Epithelial cell of proximal tubule (primary cell): ENCODE measurements at places on chromosomes 2 and 18. TPM values are rescaled to one million over a fixed set of nuclear protein-coding genes. Genes with fewer than 3 reads are reported as not detected.

- no peak for DNase-seq
These were observed 5.5 kb upstream of the NRBP1 start for GRCh38 chr2:27422958-27423357.

Gene RGPD4
- total RNA-seq, result not detected in 2 replicates

GRCh38 chr18:30439174-30439573 is 603.4 kb downstream of the DSC3 start:
- DNase-seq, result no peak

Gene SERPINB3
- total RNA-seq, result 0.12 TPM in 1 of 2 replicates, not detected in the other

DNA sequence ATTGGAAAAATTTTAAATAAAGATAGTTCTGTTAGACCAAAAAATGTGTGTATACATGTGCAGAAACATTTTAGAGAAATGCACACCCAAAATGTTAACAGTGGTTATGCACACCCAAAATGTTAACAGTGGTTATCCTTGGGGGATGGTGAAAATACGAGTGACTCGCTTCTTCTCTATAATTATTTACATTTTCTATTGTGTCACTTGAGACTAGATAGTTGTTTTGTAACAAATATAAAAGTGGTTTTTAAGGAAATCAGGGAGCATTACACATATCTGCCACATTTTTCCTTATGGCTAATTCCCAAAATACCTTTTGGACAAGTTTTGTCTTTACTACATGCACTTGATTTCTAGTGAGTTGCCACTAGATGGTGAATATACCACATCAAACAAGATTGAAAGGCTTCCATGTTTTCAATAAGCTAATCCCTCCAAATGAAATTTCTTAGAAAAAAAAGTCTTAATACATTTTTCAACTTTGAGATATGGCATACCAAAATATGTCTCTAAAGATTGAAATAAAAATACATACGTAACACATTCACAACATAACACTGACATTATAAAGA is 9.0 kb upstream of the HIBCH start:
- no peak for DNase-seq

GRCh38 chr2:168058675-168059074 is 188.7 kb downstream of the STK39 start:
- no peak for DNase-seq

Gene SERPINB10
- total RNA-seq, result 0.98 TPM in 1 of 2 replicates, not detected in the other

- DNase-seq, result no peak
These were observed 2.3 kb upstream of the HPCAL1 start for GRCh38 chr2:10300328-10300920.

GRCh38 chr18:62898359-62898758 is 183.0 kb downstream of the PHLPP1 start:
- no peak for DNase-seq

GRCh38 chr18:33466822-33467221 is 26.3 kb upstream of the CCDC178 start:
- DNase-seq, result no peak

DNA sequence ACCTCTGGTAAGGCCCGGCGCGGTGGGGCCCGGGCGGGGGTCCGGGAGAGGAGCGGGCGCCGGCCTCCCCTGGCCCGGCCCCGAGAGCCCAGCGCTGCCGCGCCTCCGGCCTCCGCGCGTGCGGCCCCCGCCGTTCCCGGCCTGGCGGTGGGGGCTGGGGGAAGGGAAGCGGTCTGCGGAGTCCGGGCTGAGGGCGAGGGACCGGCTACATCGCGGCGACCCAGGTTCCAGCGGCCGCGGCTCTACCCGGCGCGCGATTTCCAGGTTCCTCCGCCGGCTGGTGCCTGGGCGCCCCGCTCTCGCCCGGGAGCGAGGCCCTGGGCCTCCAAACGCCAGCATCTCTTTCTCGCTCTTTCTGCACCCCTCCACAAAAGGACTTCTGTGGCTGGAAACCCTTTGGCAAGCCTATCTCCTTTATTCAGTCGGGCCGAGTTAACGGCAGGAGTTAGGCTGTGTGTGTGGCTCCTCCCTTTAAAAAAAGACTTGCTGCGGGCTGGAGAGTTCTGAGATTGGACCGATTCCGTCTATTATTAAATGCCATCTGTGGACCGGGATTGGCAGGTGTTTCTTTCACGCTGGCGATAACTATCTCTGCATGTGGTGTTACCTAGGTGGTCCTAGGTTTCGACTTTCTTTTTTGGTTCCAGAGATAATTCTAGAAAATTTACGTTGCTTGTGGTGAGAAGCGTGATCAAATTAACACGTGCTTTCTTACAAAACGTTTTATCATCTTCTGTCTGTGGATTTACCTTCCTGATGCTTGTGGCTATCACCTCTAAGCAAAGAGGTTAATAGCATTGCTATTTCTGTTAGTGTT is 592 bp downstream of the ME2 start:
- no peak for DNase-seq

DNA sequence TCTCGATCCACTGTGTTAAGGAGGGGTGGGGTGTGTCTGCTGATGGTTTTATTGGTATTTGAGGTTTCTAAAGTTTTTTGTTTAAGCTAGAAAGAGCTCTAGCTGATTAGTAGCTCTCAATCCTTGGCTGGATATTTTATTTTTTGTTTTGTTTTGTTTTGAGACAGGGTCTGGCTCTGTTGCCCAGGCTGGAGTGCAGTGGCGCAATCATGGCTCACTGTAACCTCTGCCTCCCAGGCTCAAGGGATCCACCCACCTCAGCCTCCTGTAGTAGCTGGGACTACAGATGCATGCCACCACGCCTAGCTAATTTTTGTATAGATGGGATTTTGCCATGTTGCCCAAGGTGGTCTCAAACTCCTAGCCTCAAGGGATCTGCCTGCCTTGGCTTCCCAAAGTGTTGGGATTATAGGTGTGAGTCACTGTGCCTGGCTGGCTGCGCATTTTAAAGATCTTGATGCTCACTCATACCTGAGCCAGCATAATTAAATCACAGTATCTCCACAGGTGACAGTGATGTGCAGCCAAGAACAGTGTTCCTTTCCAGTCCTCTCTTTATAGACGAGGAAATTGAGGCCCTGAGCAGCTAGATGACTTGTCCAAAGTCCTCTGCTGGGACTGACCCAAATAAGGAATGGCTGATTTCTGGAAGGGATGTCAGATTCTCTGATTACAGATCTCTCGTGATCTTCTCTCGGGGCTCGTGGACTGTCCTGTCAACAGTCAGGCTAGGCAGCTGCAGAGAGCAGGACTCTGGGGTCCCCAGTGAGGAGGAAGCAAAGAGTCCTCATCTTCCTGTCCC is 44.5 kb downstream of the SPTBN1 start:
- no peak for DNase-seq

DNA sequence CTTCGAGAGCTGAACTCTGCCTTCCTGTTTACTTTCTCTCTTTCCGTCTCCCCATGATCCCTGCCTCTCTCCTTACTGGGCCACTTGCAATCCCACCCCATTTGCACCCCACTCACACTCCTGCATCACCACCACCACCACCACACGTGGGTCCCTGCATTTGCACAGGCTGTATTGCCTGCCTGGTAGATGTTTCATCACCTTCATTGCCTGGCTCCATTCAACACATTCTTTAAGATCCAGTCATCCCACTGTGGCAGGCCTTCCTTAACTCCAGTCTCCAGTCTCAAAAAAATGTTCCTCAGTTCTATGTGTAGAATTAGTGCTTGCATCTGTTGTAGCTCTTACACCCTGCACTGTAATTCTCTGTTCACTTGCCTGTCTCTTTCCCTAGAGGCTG is 13.9 kb downstream of the NOSTRIN start:
- DNase-seq, result peak; percentile 73

Gene SOWAHC
- total RNA-seq, result 9.2 and 22.5 TPM in 2 replicates

Gene LBX2
- 1.3 and 1.7 TPM in 2 replicates for total RNA-seq

GRCh38 chr18:31403409-31403808 is 26.8 kb downstream of the DSG4 start:
- no peak for DNase-seq

- no peak for DNase-seq
These were observed 23.0 kb upstream of the MRO start for GRCh38 chr18:50842846-50843245.

- no peak for DNase-seq
These were observed 43.6 kb upstream of the COPS8 start for GRCh38 chr2:237042101-237042500.

GRCh38 chr18:70139138-70139537 is 66.3 kb downstream of the RTTN start:
- no peak for DNase-seq
